T-helper 22 cell (primary cell): ENCODE measurements at places on chromosomes 4 and X.

- no peak for DNase-seq
Measured at GRCh38 chr4:70895405-70895804, 6.8 kb upstream of the MOB1B start.

- DNase-seq: no peak
Measured at GRCh38 chrX:9327747-9328145, 137.1 kb upstream of the TBL1X start.

- DNase-seq: no peak
Measured at GRCh38 chr4:87707279-87707918, 57.3 kb downstream of the DMP1 start.

- no peak for DNase-seq
Measured at GRCh38 chr4:174451718-174452296, 70.5 kb downstream of the HPGD start.

DNA sequence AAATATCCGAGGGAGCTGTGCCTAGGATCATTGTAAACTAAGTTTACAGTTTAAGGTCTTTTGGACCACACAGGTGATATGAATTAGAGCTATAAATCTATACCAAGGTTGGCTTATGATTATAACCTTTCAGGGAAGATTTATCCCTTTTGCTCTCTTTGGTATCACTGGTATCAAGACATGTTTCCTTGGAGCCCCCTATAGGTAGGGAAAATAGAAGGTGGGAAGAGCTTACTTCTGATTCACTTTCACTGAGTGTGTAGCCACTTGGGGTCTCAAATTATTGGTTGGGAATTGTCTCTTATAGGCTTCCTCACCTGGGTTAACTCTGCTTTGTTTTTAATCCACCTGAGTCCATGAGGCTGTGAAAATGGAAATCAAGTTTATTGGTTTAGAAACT lies 262.1 kb upstream of the NR3C2 start:
- DNase-seq: no peak

DNA sequence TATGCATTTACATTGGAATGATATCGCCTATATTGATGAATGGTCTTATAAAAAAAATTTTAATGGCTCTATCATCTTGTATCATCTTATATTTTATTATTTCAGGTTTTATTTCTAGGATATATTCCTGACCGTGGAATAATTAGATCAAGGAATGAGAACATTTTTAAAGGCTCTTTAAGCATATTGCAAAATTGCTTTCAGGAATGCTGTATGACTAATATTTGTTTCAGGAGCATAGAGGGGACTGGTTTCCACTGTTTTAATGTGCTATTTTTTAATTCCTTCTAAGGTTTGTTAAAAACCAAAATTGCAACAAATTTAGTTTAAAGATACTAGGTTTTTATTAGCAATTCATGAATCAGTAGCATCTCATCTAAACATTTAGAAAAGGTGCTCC lies 120.2 kb downstream of the BMPR1B start:
- DNase-seq: no peak

DNA sequence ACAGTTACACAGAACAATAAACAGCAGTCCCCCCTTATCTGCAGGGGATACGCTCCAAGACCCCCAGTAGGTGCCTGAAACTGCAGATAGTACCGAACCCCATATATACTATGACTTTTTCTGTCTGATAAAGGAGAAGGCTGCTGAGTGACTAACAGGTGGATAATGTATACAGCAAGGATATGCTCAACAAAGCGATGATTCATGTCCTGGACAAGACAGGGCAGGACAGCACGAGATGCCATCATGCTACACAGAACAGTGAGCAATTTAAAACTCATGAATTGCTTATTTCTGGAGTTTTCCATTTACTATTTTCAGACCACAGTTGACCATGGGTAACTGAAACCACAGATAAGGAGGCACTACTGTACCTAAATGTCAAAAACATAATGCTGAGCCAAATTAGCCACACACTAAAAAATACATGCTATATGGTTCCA lies 76.1 kb downstream of the MANBA start:
- DNase-seq: no peak

GRCh38 chr4:30256116-30256832 lies 463.9 kb upstream of the PCDH7 start:
- no peak for DNase-seq

- no peak for DNase-seq
Measured at GRCh38 chrX:72659723-72660122, 54.4 kb downstream of the PHKA1 start.

DNA sequence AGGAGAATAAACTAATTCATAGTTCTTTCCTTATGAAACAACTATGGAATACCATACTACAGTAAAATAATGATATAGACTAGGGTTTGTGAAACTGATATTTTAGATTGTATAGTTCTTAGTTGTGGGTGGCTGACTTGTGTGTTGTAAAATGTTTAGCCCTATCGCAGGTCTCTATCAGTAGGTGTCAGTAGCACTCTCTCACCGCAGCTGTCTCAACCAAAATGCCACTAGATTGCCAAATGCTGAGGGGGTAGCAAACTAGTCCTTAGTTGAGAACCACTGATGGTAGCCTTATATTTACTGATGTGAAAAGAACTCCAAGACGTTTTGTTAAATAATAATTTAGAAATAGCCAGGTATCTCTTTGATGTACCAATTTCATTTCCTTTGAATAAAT lies 48.1 kb downstream of the RHOXF2B start:
- DNase-seq: no peak

DNA sequence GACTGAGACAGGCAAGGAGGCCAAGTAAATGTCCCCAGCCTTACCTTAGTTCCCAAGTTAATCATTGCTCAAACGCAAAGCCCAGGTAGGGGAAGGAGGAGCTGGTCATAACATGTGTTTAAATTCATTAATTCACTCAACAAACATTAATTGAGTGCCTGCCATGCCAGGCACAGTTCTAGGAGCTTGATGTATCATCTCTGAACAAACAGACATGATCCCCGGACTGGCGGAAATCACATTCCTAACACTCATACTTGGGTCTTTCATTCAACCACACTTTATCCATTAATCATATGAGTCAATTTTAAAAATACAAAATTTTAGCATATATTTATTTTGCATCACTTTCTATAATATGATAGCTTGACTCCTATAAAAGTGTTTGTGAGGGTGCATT lies 335.3 kb upstream of the NOCT start:
- DNase-seq: no peak

DNA sequence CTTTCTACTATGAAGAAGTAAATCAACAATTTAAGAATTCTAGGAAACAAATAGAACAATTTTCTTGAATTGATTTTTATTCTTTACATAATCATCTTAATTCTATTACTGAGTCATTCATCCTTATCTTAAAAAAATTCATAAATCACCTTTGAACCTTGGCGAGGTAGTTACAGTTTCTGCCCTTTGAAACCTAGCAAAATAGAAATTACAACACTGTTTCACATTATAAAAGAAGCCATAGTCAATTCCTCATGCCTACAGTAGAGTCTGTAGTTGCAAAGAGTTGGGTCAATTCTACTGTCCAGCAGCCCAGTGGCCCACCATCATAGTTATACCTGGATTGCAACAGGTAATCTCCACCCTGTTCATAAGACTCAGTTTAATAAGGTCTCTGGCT lies 7.3 kb downstream of the SMIM31 start:
- no peak for DNase-seq

GRCh38 chrX:34197946-34198345 lies 65.8 kb upstream of the FAM47A start:
- DNase-seq: no peak

GRCh38 chr4:98210281-98210680 lies 50.9 kb upstream of the RAP1GDS1 start:
- DNase-seq: no peak

- no peak for DNase-seq
Measured at GRCh38 chr4:88286897-88287296, 2.5 kb upstream of the PPM1K start.

DNA sequence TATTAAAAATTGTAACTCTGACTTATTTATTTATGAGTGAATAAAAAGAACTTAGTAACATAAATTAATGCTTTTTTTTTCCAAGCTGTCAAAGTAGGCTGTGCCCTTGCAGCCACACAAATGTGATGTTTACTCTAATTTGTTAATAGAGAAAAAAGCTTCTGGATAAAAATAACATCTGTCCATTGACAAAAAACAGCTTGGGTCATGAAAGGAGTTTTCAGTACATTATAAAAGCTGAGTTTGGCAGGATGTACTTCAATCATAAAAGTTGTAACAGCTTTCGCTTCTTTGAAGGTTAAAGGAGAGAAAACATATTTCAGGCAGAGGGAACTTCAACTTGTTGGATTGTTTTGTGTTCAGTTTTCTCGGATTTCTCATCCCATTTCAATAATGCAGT lies 105.6 kb downstream of the SLC4A4 start:
- no peak for DNase-seq

DNA sequence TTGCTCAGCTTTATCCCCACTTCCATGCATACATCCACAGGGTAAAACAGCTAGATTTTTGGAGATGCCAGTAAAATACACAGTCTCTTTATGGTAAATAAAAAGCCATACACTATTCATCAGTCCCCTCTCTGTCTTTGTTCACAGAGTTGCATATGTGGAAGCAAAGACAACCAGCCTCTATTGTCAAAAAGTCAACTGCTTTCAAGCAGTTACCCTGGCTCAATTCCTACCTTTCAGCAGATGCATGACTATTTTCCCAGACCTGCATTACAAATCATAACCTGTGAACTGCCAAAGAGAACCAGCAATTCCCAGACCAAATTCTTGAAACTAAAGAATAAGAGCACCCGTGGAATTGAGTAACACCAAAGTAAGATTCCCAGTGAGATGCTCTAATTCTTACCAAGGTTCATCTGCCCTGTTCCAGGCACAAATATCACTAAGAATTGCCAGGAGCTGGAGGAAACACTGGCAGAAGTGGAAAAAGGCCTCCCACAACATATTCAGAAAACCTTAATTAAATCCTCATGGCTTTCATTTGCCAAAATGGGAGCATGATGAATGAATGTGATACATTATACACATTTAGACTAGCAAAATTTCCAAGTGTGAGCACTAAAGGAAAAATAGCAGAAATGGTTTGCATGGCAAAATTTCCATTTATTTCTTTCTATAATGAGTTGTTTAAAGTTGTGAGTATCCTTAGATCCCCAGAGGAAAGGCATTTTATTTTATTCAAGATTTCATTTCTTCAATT lies 391.2 kb upstream of the ADGRL3 start:
- DNase-seq: no peak

- DNase-seq: no peak
Measured at GRCh38 chr4:172974586-172974985, 194.0 kb upstream of the GALNT7 start.

DNA sequence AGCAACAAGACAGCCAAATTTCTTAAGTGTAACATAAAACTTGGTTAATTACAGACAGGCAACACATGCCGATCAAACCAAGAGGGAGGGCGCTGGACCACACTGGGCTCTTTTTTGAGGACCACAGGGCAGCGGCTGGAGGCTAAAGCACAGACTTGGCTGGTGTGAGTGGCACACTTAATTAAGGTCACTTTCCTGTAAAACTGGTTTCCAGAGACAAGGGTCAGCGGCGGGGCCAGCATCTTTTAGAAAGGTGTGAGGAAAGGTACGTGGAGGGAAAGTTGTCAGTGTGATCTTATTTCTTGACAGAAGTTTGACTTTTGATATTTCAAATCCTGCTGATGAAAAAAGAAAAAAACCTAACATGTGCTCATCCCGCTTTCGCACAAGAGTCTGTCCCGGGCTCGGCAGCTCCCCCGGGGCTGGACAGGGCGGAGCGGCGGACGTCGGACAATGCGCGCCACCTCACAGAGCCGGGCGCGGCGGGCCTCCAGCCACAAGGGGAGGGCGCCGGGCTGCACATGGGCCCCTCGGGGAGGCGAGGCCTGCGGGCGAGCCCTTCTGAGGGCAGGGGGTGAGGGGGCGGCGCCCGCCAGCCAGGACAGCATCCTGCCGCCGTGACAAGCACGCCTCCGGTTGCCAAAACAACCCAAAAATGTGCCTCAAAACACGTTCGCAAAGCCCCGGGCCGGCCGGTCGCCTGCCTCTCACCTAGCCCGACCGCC lies 660 bp upstream of the HSPA4L start:
- no peak for DNase-seq

DNA sequence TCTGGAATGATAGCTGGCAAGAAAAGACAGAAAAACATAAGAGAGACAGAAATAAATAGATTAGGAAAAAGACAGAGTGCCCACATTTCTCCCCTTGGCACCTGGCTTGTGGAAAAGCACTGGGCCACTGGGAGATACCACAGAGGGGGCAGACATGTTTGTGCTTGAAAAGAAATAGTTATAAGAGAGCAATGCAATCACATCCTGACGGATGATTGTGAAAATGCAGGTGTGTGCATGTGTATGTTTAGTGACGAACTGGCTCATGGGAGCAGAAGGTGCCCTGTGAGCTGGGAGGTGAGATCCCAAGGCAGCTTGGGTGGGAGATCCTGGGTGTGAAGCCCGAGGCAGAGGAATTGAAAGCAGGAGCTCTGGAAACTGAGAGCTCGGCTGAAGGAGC lies 617.9 kb downstream of the BCOR start:
- no peak for DNase-seq

GRCh38 chr4:116849620-116850019 lies 235.8 kb downstream of the TRAM1L1 start:
- DNase-seq: no peak

GRCh38 chrX:52277666-52278065 lies 91.2 kb upstream of the XAGE2 start:
- DNase-seq: no peak

- no peak for DNase-seq
Measured at GRCh38 chr4:67371615-67372014, 173.7 kb downstream of the CENPC start.

GRCh38 chr4:38164346-38164745 lies 204.1 kb downstream of the PTTG2 start:
- DNase-seq: no peak
